Ecto neural progenitor cell (in vitro differentiated cells): ENCODE measurements at places on chromosomes 1 and 21.

DNA sequence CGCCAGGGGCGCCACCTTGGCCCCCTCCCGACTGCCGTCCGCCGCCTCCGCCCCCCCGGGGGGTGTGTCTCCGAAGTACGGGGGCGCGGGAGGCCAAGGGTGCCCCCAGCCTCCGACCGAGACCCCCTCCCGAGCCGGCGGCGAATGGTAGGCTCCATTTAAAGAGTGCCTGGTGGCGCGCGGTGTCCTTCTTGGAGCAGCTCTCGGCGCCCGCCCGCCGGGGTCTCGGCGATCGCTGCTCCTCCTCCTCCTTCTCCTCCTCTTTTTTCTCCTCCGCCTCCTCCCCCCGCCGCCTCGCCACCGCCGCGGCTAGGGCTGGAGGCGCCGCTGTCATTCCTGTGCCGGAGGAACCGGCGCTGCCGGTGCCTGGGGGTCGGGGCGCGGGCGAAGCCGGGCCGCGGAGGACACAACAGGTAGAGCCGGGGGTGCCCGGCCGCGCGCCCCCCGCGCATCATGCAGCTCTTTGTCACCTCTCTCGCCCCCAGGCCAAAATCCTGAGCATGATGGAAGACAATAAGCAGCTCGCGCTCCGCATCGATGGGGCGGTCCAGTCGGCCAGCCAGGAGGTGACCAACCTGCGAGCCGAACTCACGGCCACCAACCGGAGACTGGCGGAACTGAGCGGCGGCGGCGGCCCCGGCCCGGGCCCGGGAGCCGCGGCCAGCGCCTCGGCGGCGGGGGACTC, at the start of gene KAZN:
TSS of gene KAZN (plus strand) at position 188 of the 685 bp plus-strand sequence.
- peak; percentile 89 for DNase-seq

DNA sequence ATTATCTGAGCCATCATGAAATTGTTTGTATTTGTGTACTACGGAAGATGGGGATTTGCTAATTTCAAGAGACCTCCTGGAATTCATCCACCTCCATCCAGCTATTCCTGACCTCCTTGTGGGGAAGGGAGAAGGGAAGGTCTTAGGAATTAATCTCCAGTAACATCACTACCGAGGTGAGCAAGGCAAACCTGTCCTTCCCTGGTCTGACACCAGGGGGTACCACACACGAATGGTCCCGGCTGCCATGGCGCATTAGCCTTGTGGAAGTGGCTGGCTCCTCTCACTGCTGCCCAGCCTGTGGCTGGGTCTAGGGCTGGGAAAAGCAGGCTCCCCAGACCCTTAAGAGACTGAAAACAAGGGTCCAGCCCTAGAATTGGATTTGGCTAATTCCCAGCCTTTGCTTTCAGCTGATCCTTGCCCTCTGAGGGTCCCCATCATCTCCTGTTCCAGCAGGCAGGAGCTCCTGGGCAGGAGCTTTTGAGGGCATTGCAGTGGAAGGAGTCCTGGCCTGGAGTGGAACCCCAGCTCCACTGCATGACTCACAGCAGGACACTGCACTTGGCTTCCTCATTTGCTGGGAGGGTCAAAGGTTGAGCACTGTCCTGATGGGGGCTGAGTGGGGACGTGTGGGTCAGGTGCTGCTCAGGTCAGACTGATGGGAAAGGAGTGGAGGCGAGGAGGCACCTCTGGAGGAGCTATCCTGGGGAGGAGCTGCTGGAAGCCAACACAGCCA, 34.8 kb downstream of the RIMS3 start:
- DNase-seq, result peak; percentile 72

DNA sequence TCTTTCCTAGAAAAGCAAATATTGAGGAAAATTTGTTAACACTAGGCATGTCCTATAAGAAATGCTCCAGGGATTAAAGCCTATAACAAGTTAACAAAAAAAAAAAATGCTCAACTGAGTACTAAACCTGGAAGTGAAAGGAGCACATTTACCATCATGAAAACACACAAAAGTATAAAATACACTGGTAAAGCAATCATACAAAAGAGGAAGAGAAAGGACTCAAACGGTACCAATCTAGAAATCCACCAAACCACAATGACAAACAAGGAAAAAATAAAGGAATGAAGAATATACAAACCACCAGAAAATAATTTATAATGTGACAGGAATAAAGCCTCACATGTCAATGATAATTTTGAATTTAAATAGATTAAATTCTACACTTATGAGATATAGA, 21.2 kb downstream of the CD1E start:
- DNase-seq, result no peak

GRCh38 chr1:176831150-176831549, 333.4 kb downstream of the ASTN1 start:
- no peak for DNase-seq

DNA sequence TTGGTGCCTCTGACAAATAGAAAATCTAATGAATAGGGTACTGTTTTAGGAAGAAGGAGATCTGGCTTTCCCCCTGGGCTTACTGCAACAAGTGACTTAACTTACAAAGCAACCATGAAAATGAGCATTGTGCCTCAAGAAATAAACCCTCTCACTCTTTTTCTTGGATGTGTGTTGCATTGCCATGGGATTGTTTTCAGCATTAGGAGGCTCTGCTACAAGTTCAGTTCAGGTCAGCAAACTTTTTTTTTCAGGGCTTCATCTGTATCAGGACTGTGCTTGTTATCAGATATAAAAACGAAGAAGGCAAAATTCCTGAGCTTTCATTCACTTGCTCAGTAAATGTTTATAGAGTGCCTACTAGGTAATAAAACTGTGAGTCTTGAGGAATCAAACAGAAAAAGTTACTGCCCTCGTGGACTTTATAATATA, 37.8 kb upstream of the DOCK7 start:
- DNase-seq, result no peak

DNA sequence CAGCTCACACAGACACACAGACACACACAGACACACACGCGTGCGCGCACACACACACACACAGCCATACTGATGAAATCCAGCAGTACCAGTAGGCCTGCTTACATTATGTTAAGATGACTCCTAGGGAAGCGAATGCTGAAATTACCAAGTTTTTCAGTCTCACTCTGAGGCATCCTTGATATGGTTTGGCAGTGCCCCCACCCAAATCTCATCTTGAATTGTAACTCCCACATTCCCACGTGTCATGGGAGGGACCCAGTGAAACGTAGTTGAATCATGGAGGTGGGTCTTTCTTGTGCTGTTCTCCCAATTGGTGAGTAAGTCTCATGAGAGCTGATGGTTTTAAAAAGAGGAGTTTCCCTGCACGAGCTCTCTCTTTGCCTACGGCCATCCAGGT, 64.1 kb downstream of the TIAM1 start:
- no peak for DNase-seq
